ENCODE measurements at places on chromosomes 4 and X.

DNA sequence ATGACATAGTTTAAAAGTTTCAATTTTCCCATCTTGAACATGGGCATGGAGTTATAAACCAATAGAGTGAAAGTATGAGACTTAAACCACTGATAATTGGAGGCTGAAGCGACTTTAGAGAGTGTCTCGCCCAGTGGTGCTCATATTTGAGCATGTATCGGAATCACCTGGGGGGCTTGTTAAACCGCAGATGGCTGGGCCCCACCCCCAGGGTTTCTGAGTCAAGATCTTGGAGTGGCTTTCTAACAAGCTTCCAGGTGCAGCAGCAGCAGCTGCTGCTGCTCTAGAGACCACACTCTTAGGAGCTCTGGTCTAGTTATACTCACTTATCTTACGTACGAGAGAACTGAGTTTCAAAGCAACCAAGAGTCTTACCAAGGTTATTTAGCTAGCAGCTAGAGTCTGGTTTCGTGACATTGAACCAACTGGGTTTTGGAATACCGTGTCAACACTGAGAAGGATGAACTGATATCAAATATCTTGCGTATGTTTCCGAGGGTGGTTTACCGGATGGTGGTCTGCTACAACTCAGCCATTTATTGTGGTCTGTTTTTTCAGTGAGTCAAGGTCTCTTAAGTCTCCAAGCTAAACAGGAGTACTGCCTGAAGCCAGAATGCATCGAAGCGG lies 5.9 kb downstream of the PHEX start:
- no peak for DNase-seq

DNA sequence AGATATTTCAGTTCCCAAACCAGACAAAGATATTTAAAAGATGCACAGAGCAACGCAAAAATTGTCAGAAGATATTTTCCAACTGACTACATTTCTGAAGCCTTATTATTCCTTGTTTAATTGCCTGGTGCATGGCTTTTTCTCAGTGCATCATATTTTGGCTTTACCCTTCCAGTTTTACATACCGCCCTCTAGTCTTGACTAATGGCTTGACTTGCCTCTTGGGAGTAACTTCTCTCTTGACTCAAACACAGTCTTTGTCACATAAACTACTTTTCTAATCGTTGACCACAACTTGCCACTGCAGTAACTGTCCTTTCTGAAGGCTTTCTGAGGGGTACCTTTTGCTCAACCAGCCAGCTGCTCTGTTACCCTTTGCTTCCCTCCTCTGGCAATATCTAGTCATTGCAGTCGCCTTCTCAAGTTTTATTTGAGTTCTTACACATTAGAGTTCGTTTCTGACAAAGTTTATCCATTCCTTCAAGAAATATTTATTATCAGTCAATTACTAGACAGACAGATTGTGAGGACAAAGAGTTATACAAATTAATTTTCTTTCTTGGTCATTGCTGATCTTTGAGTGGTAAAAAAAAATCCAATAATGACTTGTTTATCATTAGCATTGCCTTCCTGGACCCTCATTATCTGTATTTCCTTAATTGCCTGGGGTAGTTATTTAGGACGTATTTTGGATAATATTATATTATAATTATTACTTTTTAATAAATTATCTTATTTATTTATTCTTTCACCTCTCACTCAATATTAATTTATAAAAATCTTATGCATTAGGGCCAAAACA lies 506.9 kb upstream of the PCDH10 start:
- DNase-seq: no peak

GRCh38 chr4:94889946-94890345 lies 132.2 kb downstream of the BMPR1B start:
- DNase-seq: no peak

DNA sequence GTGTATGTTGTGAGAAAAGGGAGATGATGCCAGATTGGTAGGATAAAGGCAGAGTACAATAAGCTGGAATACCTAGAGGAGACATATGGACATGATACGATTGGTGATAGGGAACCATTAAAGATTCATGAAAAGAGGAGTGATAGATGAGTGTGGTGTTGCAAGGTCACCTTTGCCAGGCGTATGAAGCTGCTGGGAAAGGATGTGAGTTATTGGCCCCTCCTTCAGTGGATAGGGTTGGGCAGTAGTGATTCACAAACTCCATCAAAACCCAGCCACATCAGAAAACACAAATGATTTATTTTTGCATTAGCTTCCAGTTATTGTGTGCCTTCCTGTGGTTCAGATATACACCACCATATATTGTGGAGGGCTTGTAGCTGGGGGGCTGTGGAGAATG lies 34.3 kb downstream of the TMEM164 start:
- DNase-seq: no peak

DNA sequence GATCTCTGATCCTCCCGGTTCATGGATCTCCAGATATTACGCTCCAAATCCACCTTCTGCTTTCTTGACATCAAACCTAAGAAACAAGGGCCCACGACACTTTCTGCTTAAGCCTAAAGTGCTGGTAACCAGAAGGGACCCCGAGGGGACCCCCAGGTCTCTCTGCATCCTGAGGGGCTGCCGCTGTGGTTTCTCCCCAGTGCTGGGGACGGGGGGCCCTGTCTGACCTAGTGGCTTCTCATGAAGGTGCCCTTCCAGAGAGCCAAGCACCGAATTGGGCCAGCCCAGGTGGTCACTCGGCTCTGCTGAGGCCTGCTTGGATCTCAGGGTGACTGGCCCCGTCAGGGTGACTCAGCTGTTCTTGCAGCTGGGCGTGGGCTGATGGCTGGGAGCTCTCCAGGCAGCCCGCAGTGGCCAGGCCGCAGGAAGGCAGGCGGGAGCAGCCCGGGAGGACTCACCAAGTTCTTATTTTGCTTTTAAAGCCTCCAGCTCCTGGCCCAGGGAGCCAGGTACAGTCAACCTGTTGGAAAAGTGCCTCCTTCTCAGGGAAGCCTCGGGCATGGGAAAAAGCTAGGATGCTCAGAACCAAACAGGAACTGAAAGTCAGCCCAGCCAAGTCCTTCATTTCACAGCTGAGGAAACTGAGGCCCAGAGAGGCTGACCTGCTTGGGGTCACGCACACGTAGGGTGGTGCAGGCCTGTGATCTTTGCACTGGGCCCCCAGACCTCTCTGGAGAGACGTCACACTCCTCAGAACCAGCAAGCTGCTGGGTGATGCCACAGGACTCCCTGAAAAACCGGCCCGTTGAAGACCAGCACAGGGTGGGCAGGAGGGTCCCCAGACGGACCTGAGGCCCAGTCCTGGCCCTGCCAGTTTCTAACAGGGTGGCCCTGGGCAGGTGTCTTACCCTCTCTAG lies 16.7 kb downstream of the BLOC1S4 start:
- DNase-seq: no peak

Data from vagina (tissue), 2 donors.